ENCODE measurements at places on chromosomes 16 and 17.

GRCh38 chr17:48052956-48053757 lies 5.0 kb downstream of the NFE2L1 start:
- no peak for DNase-seq

GRCh38 chr17:15238057-15238456 lies 27.1 kb downstream of the PMP22 start:
- DNase-seq = no peak

DNA sequence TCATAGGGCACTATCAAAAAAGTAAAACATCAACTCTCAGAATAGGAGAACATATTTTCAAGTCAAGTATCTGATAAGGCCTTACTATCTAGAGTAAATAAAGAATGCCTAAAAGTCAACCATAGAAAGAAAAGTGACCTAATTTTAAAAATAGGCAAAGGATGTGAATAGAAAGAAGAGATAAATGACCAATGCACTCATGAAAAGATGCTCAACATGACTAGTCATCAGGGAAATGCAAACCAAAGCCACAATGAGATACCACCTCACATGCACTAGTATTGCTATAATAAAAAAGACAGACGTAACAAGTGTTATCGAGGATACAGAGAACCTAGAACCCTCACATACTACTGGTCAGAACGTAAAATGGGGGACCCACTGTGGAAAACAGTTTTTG lies 90.8 kb downstream of the DYNLRB2 start:
- no peak for DNase-seq

DNA sequence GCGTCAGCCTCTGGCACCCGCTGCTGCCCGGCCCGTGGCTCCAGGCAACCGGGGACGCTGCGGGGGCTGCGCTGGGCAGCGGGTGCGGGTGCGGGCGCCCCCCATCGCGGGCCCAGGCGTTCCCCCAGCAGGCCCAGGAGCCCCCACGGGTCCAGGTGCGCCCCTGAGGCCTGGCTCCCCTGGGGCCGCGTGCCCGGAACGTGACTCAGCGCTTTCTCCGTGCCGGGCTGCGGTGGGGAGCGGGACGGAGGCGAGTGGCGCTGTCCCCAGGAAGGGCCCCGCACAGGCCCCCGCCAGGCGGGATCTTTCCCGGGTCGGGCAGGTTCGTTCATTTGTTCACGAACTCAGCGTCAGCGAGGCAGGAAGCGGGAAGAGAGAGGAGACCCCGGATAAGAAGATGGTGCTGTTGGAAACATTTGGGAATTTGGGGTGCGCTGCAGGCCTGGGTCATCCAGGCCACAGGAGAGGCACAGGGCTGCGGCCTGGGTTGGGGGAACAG lies 18.4 kb upstream of the EXOC7 start:
- DNase-seq = no peak

GRCh38 chr17:50184064-50184463 lies 17.4 kb downstream of the COL1A1 start:
- DNase-seq = no peak

GRCh38 chr16:84513123-84513522 lies 8.7 kb upstream of the MEAK7 start:
- DNase-seq = no peak

GRCh38 chr17:19928299-19928698 lies 49.3 kb downstream of the AKAP10 start:
- DNase-seq = no peak

- no peak for DNase-seq
Observed at GRCh38 chr17:10216213-10216938, 18.0 kb upstream of the GAS7 start.

- no peak for DNase-seq
Observed at GRCh38 chr17:9236286-9237052, 215.2 kb downstream of the NTN1 start.

- no peak for DNase-seq
Observed at GRCh38 chr17:7017827-7018200, 5.0 kb upstream of the BCL6B start.

DNA sequence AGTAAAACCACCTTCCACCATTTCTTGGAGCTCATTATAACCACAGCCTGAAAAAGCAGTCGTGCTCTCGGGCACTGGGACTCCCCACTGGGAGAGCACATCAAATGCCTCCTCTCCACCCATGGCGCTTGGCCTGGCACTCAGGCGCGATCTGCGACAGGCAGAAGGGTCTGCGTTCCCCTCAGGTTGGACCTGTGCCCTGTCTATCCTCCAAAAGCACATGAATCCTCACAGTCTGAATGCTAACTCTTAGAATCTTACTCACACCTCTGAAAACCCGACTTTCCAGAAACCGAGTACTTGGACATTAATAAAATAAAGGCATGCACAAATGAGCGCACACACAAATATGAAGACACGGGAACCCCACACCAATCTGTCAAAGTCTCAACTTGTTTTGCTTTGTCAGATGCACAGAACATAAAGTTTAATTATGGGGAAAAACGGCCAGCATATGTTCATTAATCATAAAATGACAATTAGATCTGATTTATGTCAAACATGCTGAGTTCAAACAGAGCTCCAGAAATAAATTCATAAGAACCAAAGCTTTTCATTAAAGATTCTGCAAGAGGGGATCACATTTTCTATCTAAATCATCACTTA lies 20.5 kb upstream of the FAAP100 start:
- no peak for DNase-seq

DNA sequence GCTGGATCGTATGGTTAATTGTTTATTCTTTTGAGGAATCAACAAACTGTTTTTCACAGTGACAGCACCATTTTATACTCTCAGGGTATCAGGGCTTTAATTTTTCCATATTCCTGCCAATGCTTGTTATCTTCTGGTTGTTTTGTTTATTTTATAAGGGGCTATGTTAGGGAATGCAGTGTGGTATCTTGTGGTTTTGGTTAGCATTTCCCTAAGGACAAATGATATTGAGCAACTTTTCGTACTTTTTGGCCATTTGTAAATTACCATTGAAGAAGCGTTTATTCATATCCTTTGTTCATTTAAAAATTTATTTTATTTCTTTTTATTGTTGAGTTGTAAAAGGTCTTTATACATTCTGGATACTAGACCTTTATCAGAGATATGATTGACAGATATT lies 322.0 kb upstream of the SALL1 start:
- DNase-seq = no peak

GRCh38 chr17:16478649-16479048 lies 13.3 kb downstream of the LRRC75A start:
- DNase-seq = no peak

DNA sequence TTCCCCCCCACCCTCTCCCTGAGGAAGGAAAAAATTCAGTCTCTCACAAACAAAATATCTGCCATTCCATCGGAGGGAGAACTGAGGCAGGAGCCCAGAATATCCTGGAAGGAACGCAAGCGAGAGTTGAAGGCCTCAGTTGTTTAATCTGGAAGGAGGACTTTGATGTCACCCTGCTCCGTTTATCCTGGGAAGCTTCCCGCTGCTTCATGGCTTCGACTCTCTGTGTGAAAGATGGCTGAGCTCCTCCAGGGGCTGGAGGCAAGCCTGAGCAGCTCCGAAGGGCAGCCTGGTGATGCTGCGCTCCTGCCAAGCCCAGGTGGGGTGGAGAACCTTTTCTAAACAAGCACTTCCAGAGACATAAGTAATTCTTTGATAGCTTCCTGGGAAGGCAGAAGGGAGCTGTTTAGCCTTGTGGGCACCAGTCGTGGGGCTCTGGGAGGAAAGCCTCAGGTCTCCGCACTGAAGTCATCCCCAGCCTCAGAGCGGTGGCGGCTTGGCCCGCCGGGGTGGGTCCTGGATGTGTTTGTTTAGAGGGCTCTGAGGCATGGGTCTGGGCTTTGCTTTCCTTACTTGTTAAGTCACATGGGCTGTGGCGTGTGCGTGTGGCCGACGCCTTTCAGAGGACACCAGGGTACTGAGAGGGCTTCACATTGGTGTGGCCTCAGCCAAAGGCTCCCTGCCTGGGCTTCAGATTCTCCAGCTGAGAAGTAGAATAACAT lies 7.9 kb downstream of the NKD1 start:
- no peak for DNase-seq

DNA sequence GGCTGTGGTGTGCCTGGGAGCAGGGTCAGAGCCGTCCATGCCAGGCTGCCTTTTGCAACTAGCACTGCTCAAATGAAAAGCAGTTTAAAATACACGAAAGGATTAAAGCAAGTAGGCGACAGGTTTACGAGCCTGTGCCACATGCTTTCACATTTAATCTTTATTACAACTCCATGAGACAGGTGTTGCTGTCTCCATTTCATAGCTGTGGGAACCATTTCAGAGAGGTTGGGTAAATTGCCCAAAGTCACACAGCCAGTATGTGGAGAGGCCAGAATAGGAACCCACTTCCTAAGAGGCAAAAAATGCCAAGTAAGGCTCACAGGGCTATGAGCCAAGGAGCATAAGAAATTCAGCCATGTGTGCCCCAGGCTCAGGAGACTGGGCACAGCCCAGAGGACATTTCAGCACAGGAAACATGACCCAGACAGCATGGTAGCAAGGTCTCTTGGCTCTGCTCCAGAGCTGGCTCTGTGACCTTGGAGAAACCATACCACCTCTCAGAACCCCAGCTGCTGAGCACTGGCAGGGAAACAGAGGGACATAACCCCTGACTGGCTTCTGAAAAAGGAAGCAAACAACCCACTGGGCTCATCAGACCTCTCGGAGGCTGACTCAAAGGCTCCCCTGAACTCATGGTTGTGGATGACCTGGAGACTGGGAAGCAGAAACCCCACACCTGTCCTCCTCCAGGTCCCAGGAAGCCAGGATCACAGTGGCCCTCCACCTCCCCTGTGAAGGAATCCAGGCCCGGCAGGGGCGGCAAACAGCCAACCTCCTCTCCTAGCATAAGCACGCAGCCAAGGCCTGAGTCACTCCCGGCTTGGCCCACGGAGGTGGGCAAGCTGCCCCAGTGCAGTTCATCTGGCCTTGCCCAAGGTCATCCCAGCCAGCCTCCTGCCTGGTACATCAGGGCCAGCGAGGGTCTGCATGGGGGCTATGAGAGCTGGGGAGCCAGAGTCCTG lies 40.3 kb upstream of the MRPS23 start:
- no peak for DNase-seq

DNA sequence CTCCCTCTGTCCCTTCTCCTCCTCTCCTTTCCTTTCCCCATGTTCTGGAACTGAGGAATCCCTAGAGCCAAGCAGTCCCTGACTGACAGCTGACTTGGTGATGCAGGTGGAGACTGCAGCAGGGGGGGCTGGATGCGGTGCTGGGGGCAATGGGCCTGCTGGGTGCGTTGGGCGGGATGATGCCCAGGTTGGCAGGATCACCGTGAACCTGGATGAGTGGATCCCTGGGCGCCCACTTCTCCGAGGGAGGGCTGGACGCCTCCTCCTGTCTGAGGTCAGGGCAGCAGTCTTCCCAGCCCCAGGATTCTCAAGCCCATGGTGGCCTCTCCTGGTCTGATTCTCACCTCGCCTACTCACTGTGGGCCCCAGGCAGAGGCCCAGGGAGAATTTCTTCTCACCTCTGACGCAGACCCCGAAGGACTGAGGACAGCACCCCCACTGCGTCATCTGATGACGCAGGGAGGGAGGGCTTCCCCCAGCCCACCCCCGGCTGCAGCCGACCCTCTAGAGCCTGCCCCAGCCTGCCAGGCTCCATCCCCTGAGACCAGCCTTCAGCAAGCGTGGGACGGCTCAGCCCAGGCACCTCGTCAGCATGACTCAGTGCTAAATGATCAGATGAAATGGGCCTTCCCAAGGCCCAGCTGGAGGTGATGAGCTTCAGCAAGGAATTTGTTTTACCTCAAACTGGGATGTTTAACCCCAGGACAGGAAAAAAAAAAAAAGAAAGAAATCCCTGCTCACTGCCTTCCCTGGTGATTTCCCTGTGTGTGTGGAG lies 188.0 kb upstream of the TNRC6C start:
- no peak for DNase-seq

- no peak for DNase-seq
Observed at GRCh38 chr16:74718140-74718539, 17.5 kb upstream of the MLKL start.

DNA sequence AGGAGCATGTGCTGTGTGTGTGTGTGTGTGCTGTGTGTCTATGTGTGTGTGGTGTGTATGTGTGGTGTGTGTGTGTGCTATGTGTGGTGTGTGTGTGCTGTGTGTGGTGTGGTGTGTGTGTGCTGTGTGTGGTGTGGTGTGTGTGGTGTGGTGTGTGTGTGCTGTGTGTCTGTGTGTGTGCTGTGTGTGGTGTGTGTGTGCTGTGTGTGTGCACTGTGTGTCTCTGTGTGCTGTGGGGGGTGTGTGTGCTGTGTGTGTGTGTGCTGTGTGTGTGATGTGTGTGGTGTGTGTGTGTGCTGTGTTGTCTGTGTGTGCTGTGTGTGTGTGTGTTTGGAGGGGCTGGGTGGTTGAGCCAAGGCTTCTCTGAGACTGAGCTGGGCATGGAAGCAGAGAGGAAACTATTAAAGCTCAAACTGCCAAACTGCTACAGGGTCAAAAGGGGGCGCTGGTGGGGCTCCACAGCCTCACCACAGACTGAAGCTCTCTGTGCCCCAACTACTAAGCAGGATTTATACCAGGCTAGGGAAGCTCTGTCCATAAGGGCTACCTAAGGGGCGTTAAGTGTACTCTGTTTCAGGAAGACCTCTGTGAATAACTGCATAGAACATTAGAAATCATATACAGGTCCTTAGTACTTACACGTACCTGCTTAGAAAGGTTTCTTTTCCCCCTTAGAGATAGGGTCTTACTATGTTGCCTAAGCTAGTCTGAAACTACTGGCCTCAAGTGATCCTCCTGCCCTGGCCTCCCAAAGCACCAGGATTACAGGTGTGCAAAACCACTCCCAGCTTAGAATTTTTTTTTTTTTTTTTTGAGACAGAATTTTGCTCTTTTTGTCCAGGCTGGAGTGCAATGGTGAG lies 27.8 kb upstream of the GHDC start:
- DNase-seq = peak; percentile 39

- DNase-seq = no peak
Observed at GRCh38 chr17:4097165-4097960, 45.5 kb downstream of the ZZEF1 start.

DNA sequence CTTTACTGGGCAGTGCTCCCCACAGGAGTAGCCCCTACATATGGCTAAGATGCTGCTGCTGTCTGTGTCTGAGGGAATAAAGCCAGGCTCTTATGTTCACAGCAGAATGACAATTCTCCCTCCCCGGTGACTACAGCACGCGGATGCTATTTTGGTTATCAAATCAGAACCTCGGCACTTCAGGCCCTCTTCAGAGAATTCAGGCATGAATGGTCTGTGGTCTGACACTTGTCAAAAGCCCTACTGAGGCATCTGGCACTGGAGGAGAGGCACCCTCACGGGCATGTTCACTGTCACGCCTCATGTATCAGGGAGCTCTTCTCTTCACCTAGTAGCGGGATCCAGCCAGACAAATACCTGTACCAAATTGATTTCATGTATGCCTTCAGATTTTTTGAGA lies 30.4 kb downstream of the KIAA0513 start:
- DNase-seq = no peak

- no peak for DNase-seq
Observed at GRCh38 chr17:59141860-59142259, 13.1 kb downstream of the SKA2 start.

GRCh38 chr16:78882751-78883150 lies 717.8 kb downstream of the MAF start:
- no peak for DNase-seq

- DNase-seq = peak; percentile 74
Observed at GRCh38 chr17:41167561-41167960, 460 bp downstream of the KRTAP4-3 start.
